Central memory CD8-positive, alpha-beta T cell (primary cell): ENCODE measurements at places on chromosomes 3 and 15.

- peaks cover 71% of the 10 kb centered on the region for H3K36me3 ChIP-seq
- H3K4me1 ChIP-seq, result peaks cover 63% of the 10 kb centered on the region
- H3K27ac ChIP-seq, result peak overlapping the region; percentile 90
- no peak overlapping the region for H3K4me3 ChIP-seq
- no peak for DNase-seq
Measured at GRCh38 chr3:36893137-36893557, 51.7 kb downstream of the TRANK1 start.

GRCh38 chr3:10706156-10706739 is 109.8 kb upstream of the SLC6A11 start:
- peaks cover 8% of the 10 kb centered on the region for H3K4me1 ChIP-seq
- no peak for DNase-seq
- no peaks in the 10 kb centered on the region for H3K36me3 ChIP-seq
- no peak overlapping the region for H3K27ac ChIP-seq

- H3K36me3 ChIP-seq, result peaks cover 11% of the 10 kb centered on the region
- no peak overlapping the region for H3K4me3 ChIP-seq
- H3K27me3 ChIP-seq, result no peaks in the 10 kb centered on the region
- peaks cover 15% of the 10 kb centered on the region for H3K4me1 ChIP-seq
Measured at GRCh38 chr15:74664028-74664616, 31.7 kb downstream of the EDC3 start.

DNA sequence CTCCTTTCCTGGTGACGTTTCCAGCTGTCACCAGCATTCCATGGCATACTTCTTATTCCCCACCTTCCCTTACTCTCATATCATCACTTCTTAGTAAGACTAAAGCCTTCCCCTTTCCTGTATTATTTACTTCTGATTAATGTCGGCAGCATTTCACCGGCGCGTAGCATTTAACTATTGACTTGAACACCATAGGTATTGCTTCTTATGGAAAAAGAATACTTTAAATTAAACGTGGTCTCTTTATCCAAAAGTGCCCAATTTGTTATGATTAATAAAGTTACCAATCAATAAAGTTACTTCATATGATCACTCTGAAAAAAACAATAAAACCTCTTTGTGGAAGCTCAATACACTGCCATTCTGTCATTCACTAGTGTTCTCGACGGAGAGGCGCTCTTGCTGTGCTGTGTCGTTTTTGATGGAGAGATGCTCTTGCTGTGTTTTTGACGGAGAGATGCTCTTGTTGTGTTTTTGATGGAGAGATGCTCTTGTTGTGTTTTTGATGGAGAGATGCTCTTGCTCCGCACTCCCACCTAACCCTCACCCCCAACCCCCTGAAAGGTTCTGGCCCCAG is 165.0 kb downstream of the XXYLT1 start:
- peaks cover 6% of the 10 kb centered on the region for H3K4me1 ChIP-seq
- no peaks in the 10 kb centered on the region for H3K36me3 ChIP-seq
- no peaks in the 10 kb centered on the region for H3K27me3 ChIP-seq
- DNase-seq, result no peak
- H3K27ac ChIP-seq, result no peak overlapping the region

GRCh38 chr3:74897006-74897405 is 282.5 kb upstream of the CNTN3 start:
- H3K36me3 ChIP-seq, result no peaks in the 10 kb centered on the region
- H3K27me3 ChIP-seq, result no peaks in the 10 kb centered on the region
- DNase-seq, result no peak
- no peak overlapping the region for H3K4me3 ChIP-seq
- H3K4me1 ChIP-seq, result no peaks in the 10 kb centered on the region

DNA sequence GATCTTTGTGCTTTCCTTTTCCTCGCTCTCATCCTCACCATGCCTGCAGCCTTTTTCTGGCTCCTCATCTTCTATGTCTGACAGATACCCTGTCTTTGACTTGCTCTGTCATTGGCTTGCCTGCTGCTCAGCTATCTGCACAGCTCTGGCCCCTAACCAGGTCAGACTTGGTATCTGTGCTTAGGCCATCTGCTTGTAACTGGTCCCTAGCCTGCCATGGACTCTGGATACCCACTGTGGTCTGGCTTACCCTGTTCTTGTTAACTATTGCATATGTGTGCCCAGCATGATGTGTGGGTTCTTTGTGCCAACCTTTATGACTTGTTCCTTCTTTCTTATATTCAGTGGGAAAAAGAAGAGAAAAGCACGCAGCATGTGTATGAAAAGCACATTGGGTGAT is 109.7 kb upstream of the ROPN1 start:
- DNase-seq, result no peak
- no peak overlapping the region for H3K27ac ChIP-seq
- no peaks in the 10 kb centered on the region for H3K36me3 ChIP-seq
- H3K4me3 ChIP-seq, result no peak overlapping the region
- peaks cover 31% of the 10 kb centered on the region for H3K27me3 ChIP-seq

- H3K4me1 ChIP-seq, result peaks cover 75% of the 10 kb centered on the region
- no peak for DNase-seq
- H3K4me3 ChIP-seq, result peak overlapping the region; percentile 52
- H3K27ac ChIP-seq, result peak overlapping the region; percentile 97
- no peaks in the 10 kb centered on the region for H3K27me3 ChIP-seq
- H3K36me3 ChIP-seq, result peaks cover 16% of the 10 kb centered on the region
Measured at GRCh38 chr15:90402767-90403166, 14.7 kb downstream of the IQGAP1 start.

- H3K36me3 ChIP-seq, result peaks cover 5% of the 10 kb centered on the region
- no peak overlapping the region for H3K4me3 ChIP-seq
- DNase-seq, result no peak
- H3K27ac ChIP-seq, result no peak overlapping the region
- no peaks in the 10 kb centered on the region for H3K27me3 ChIP-seq
Measured at GRCh38 chr3:136838641-136839555, 20.0 kb downstream of the SLC35G2 start.

GRCh38 chr3:32302601-32303398 is 64.3 kb downstream of the CMTM8 start:
- H3K4me3 ChIP-seq, result peak overlapping the region; percentile 30
- no peaks in the 10 kb centered on the region for H3K27me3 ChIP-seq
- H3K4me1 ChIP-seq, result peaks cover 12% of the 10 kb centered on the region
- no peak for DNase-seq
- H3K36me3 ChIP-seq, result no peaks in the 10 kb centered on the region

GRCh38 chr3:173547070-173547469 is 149.5 kb downstream of the NLGN1 start:
- DNase-seq, result no peak
- no peaks in the 10 kb centered on the region for H3K27me3 ChIP-seq
- H3K4me1 ChIP-seq, result no peaks in the 10 kb centered on the region
- no peak overlapping the region for H3K4me3 ChIP-seq

DNA sequence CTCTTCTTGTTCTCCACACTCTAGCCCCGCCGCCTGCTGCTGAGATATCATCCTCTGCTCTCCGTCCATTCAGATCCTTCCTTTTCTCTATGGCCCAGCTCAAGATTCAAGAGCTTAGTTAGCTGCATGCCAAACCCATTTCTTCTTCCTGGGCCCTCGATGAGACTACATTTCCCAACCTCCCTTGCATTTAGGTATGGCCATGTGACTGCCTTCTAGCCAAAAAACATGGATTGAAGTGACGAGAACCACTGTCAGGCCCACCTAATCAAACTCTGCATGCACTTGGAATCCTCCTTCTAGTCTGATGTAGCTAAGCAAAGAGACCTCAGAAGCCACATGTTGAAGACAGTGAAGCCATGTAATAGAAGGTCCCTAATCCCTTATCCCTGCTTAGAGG is 308.2 kb downstream of the VPS13C start:
- H3K4me1 ChIP-seq, result no peaks in the 10 kb centered on the region
- DNase-seq, result no peak
- no peak overlapping the region for H3K4me3 ChIP-seq
- no peak overlapping the region for H3K27ac ChIP-seq
- H3K36me3 ChIP-seq, result no peaks in the 10 kb centered on the region

DNA sequence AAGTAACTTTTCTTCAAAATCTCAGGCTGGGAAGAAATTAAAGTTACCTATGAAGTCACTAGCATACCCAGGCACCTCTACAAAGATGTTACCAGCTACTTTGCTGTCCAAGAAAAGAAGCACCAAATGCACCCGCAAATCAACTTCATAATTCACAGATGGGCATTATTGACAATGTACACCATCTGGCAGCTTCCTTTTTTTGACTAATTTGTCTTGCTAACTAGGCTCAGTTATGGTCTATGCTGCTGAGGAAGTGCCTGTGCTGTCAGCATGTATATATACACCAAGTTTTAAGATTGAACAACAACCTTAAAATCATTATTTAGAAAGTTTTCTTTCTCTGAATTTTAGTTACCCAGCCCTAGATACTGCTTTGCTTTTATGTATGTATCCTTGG is 93.8 kb downstream of the NSUN3 start:
- peaks cover 28% of the 10 kb centered on the region for H3K27me3 ChIP-seq
- H3K27ac ChIP-seq, result no peak overlapping the region
- no peak overlapping the region for H3K4me3 ChIP-seq
- DNase-seq, result no peak

DNA sequence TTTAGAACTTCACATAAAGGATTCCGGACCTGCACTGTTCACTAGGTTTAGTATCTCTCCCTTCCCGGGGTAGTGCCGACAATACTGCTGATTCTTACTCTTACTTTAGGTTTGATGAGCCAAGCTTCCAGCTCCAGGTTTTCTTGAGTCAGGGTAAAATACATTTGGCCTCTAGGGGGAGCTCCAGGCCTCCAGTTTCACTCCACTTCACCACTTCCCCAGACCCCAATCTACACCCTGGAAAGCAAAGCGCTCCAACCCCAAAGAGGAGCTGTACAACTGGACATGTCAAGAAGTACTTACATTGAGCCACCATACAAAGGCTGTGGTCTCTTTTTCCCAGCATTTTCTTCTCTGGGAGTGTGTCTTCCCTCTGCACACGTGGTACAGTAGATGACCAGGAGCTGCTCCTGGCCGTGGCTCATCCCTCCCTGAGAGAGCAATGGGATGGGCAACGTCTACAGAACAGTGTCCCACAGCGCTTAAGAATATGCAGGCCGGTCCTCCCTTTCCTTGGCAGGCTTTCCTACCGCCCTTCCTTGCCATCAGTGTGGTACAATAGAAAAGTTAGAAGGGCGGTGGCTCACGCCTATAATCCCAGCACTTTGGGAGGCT is 93.9 kb upstream of the CCDC80 start:
- DNase-seq, result peak; percentile 49
- peaks cover 15% of the 10 kb centered on the region for H3K4me1 ChIP-seq
- H3K36me3 ChIP-seq, result no peaks in the 10 kb centered on the region
- H3K27me3 ChIP-seq, result no peaks in the 10 kb centered on the region
- H3K27ac ChIP-seq, result no peak overlapping the region
- H3K4me3 ChIP-seq, result no peak overlapping the region

DNA sequence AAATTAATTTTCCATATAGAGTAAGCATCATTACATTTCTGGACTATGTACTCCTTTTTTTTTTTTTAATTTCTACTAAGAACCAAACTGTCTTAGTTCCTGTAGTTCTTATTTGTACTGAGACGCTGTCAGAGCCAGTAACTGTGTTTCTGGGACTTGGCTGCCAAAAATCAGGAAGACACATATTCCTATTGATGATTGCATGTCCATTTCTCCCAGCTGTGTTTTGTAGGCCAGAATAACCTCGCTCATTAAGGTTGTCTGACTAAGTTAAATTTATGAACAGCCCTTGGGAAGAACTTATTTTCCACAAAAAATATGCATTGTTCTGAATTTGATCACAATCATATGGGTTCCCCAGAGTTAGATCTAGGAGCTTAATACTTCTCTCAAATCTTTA is 29.5 kb downstream of the PLSCR5 start:
- DNase-seq, result no peak
- H3K4me1 ChIP-seq, result no peaks in the 10 kb centered on the region
- H3K4me3 ChIP-seq, result no peak overlapping the region
- H3K27me3 ChIP-seq, result peaks cover 9% of the 10 kb centered on the region
- H3K27ac ChIP-seq, result no peak overlapping the region
- no peaks in the 10 kb centered on the region for H3K36me3 ChIP-seq

GRCh38 chr15:54571576-54571975 is 593.3 kb downstream of the UNC13C start:
- no peaks in the 10 kb centered on the region for H3K36me3 ChIP-seq
- H3K27me3 ChIP-seq, result no peaks in the 10 kb centered on the region
- DNase-seq, result no peak
- no peaks in the 10 kb centered on the region for H3K4me1 ChIP-seq

DNA sequence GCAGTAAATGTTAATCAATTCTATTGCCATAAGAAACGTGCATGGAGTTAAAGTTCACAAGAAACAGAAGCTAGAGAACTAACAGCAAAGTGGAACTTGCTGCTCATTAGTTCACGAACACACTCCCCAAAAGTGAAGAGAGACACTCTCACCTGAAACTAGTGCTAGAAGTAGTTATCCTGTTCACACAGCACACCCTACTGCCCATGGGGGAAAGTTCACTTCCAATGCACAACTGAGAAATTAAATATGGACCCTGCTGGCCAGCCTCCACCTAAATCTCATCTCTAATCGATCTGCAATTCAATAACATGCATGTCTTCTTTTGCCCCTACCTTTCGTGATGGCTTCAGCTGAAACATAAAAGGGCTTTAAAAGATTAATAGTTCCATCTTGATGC is 39.4 kb upstream of the FRMD4B start:
- peaks cover 2% of the 10 kb centered on the region for H3K27me3 ChIP-seq
- no peak overlapping the region for H3K27ac ChIP-seq

- H3K27me3 ChIP-seq, result peaks cover 18% of the 10 kb centered on the region
- H3K4me3 ChIP-seq, result no peak overlapping the region
- DNase-seq, result no peak
- no peaks in the 10 kb centered on the region for H3K36me3 ChIP-seq
Measured at GRCh38 chr3:8255725-8256124, 245.9 kb upstream of the LMCD1 start.

DNA sequence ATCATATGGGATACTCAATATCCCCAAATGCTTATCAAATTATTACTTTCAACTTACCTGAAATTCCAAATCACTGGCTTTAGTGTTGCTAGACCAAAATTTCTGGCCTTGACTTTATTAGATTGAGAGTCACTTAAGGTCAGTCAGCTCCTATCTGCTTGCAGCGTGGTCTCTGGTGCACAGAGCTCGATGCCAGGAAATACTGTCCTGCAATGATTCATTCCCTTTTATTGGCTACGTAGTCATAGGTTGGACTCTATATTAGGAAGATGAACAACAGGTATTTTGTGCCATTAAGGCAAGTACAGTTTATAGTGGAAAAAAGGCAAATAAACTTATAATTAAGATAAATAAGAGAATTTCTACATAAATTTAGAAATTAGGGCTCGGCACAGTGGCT is 378.6 kb upstream of the MCTP2 start:
- H3K27ac ChIP-seq, result no peak overlapping the region
- DNase-seq, result no peak
- H3K27me3 ChIP-seq, result peaks cover 64% of the 10 kb centered on the region
- H3K4me3 ChIP-seq, result no peak overlapping the region
- H3K36me3 ChIP-seq, result no peaks in the 10 kb centered on the region
- no peaks in the 10 kb centered on the region for H3K4me1 ChIP-seq

DNA sequence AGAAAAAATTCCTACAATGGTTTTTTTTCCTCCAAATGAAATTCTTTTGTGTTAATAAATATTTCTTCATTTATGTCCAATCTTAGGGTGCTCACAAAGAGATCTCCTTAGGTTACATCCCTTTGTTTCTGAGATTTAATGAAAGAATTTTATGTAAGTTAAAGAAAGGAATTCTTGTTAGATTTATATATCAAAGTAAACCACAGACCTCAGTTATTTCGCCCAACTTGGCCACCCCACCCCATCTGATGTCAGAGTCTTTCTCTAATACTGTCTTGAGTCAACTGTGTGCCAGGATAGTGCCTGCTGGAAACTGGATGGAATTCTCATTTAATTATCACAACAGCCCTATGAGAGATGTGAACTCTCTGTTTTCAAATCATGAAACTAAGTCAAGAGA is 259.9 kb downstream of the OPA1 start:
- H3K4me3 ChIP-seq, result no peak overlapping the region
- peaks cover 3% of the 10 kb centered on the region for H3K27me3 ChIP-seq
- no peak overlapping the region for H3K27ac ChIP-seq
- no peaks in the 10 kb centered on the region for H3K36me3 ChIP-seq
- DNase-seq, result no peak
